ENCODE measurements at places on chromosomes 7 and 10.

GRCh38 chr10:34664706-34665105, 150.4 kb downstream of the PARD3 start:
- DNase-seq = no peak

DNA sequence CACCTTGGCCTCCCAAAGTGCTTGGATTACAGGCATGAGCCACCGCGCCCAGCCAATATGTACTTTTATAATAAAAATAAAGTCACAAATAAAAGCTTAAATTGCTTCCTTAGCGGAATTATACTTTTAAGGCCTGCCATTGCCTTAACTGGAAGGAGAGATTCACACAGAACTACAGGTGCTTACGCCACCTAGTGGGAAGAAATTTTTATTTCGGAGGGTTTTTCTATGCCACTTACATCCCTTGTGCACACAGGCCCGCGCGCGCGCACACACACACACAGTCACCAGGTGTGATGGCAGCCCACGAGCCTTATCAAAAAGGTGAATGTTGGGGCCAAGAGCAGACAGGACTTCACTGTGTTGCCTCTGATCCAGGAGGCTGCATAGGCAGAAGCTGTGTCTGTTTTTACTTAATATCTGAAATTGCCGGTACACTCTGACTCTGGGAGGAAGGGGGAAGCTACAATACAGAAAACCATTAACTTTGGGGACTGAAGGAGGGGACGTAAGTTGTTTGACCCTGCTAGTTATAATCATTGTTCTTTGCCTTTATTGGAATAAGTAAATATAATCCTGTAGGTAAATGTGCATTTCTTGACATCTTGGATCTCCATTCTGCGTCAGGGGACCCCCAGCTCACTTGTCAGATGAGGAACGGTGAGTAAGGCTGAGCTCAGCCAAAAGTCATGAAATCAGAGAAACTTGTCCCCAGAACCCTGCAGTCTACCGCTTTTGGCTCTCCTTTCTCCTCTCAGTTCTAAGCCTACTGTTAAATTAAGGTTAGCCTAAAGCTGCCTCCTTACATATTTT, 87.1 kb downstream of the SLC16A9 start:
- DNase-seq = peak; percentile 10

DNA sequence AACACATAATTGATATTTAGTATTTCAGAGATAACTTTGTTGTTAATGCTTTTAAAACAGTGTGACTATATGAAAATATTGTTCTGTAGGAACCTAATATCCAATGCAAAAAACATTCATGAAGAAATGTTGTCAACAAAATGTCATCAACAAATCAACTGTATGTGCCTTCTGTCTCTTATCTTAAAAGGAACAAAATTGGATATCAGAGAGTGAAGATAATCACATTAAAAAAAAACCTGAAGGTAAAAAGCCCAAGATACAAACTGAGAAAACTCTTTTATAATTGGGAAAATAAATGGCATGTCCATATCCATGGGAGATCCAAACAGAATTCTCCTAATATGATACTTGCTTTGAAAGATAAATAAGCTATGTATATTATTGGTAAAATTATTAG, 33.9 kb downstream of the ICA1 start:
- no peak for DNase-seq

- no peak for DNase-seq
Measured at GRCh38 chr7:136741941-136742340, 126.5 kb upstream of the CHRM2 start.

DNA sequence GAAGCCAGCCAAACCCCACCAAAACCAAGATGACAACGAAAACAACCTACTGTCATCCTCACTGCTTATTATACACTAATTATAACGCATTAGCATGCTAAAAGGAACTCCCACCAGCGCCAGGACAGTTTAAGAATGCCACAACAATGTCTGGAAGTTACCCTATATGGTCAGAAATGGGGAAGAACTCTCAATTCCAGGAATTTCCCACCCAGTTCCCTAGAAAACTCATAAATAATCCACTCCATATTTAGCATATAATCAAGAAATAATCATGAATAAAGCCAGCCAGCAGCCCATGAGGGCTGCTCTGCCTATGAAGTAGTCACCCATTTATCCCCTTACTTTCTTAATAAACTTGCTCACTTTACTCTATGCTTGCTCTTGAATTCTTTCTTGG, 20.8 kb downstream of the MICU1 start:
- no peak for DNase-seq

DNA sequence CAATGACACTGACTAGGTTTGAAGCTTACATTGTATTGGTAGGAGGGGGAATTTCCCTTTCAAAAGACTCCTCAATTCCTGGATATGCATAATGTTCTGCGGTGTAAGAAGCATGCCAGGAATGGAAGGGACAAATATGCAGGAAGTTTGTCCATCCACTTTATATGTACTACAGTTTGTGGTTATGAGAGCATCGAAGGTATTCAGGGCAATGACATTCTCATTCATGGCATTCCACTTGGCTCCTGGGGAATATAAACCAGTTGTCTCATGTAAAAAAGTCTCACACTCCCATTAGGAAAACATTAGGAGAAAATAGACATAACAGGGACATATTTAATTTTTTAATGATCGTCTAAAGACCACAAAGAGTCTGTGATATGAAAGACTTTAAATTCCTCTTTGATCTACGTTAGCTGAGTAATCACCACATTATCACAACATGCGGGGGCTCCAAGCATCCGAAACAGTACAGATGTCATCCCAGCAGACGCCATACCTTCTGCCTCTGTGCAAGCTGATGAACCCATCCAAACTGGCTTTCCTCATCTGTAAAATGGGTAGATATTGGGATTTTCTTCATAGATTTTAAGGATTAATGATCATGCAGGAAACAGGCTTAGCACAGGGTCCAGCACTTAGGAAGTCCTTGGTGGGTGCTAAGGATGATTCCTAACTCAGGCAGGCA, 675.3 kb downstream of the INHBA start:
- no peak for DNase-seq

DNA sequence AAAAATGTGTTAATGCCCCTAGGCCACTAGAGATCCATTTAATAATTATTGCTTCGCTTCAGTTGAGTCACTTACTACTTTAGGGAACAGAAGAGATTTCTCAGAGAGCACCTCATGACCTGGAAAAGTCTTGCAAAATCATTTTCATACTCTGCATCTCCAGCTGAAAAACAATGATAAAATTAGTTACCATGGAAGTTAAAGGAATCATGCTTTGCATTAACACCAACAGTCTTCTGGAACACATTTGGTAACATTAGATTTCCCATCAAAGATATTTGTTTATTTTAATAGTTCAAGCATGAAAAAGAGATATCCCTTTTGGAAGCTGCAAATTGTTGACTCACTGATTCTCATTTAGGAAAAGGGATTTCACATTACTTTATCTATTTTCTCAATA, 1.8 kb upstream of the STEAP2 start:
- no peak for DNase-seq

GRCh38 chr7:103379270-103379975, 32.0 kb downstream of the PSMC2 start:
- DNase-seq = no peak

DNA sequence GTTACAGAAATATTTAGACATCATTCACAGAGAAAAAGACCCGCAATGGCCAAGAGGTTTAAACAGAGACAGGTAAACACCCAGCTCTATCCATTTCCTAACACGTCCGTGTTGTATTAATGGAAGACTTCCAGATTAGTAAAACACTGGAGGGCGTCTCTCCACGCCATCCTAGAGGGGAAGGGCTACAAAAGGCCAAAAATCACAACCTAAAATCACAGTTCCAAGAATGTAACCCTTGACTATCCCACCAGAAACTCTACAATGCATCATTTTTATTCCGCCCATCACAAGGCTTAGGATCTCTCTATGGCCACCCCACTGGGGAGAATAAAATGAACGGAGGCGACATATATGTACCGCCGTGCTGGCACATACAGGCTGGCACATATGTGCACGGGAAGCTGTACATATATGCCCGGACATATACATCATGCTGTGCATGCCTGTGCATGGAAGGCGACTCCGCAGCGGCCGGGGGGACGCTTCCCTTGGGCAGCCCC, 734 bp downstream of the PCLO start:
- no peak for DNase-seq

DNA sequence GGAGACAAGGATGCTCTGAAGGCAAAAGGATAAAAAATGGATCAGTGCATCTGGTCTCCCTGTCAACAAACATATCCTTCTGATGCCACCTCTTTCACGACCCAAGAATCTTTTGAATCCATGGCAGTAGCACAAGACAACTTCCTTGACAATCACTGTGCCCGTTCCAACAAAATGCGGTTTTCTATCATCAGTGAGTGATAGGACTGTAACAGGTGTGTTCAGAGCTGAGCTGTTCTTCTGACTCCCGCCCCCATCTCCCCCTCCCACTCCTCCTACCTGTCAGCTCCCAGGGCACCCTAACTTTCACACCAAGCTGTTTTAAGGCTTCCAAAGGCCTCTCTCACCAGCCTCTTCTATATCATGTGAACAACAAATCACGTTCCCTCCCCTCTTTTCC, 74.8 kb downstream of the PARD3 start:
- DNase-seq = no peak

GRCh38 chr10:72692744-72692993, 726 bp downstream of the MCU start:
- DNase-seq = no peak

DNA sequence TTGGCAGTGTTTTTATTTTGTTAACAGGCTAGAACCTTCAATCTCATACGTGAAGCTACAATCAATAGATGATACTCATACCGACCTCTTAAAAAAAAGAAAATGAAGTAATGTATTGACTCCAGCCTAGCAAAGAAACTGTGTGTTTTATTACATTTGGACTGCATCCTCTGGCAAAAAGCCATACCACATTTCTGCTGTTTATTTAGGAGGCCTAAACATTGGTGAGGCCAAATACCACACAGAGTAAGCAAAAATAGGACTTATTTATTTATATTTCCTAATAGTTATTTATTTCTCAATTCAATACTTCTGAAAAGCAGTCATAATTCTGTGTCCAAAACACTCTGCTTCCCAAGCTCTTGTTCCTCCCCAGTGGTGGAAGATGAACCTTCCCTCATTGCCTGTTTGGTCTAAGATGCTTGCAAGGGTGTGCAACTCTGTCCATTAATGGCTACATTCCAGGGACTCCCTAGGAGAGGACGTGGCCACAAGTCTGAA, 398.8 kb upstream of the KLF6 start:
- no peak for DNase-seq

GRCh38 chr7:155228459-155228845, 69.2 kb upstream of the INSIG1 start:
- DNase-seq = no peak

DNA sequence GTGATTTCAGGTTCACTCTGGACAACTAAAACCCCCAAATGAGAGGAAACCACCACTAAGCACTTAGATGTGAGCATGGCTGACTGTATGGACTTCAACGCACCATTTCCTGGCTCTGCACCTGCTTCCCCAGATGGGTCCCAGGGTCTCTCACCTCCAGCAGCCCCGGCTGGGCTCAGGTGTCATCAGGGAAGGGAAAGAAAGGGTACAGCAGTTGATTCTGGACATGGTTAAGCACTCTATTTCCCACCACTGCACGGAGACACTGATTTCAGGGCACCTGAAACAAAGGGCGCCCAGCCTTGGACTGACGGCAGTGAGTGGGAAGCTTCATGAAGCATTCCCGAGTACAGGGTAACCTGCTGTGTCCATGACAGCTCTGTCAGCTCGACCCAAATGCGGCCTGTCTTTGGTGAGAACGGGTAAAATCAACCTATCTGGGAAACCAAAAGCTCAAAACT, 19.0 kb downstream of the FAM53B start:
- DNase-seq = no peak

- DNase-seq = no peak
Measured at GRCh38 chr10:36462194-36462593, 663.2 kb upstream of the ANKRD30A start.

DNA sequence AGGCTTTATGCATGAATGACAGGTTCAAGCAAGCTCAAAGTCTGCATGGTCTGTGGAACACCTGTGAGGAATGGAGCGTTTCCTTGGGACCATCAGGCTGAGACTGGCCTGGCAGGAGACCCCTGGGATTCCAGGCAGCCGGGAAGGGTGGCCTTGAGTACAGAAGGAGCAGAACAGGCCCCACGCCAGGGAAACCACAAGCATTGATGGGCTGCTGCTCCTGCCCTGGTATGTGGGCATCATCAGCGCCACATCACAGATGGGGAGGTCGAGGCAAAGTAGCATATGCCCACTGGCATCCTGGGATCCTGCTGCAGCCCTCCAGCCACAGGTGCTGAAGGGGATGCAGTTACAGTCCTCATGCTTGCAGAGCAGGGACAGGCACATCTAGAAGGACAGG, 40.9 kb downstream of the ANTXRL start:
- no peak for DNase-seq

GRCh38 chr10:90304533-90304932, 553.3 kb downstream of the HTR7 start:
- no peak for DNase-seq

GRCh38 chr10:11131112-11131639, 113.5 kb downstream of the CELF2 start:
- no peak for DNase-seq

GRCh38 chr7:156017916-156018700, 205.8 kb upstream of the SHH start:
- DNase-seq = no peak
